ENCODE measurements at places on chromosomes 2 and 18. TPM values are rescaled to one million over a fixed set of nuclear protein-coding genes. Genes with fewer than 3 reads are reported as not detected.

GRCh38 chr18:27996801-27997272 lies 180.1 kb downstream of the CDH2 start:
- H3K4me1 ChIP-seq, result no peaks in the 10 kb centered on the region
- H3K27me3 ChIP-seq, result no peaks in the 10 kb centered on the region
- DNase-seq, result no peak
- H3K36me3 ChIP-seq, result no peaks in the 10 kb centered on the region
- no peak overlapping the region for H3K27ac ChIP-seq

DNA sequence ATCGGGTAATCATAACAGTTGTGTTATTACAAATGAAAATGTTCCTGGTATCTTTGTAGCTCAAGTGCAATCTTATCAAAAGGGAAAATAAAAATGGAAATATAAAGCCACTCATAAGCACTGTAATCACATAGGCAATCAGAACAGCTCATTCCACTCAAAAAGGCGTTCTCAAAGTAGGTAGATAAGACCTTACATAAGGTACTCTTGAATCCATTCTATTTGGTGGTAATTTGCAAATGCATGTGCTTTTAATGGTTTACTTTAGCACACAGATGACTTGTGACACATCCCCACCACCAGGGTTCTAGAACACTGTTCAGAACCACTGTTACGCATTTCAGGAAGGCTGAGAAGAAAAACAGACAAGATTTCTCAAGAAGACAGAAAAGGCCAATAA lies 86.7 kb upstream of the NARS1 start:
- DNase-seq, result no peak
- peaks cover 5% of the 10 kb centered on the region for H3K36me3 ChIP-seq

DNA sequence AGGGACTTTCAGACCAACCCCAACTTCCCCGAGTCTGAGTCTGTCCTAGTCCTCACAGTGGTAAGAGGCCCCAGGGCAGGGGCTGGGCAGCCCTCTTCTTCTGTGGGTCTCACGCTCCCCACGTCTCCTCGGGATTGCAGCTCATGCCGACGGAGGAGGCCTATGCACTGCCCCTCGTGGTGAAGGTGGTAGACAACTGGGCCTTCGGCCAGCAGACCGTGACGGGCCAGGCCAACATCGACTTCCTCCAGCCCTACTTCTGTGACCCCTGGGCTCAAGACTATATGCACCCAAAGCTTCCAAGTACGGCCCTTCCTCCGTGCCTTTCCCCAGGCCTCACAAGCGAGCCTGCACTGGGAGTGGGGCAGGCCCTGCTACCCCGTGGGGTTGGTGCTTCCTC lies 44.3 kb downstream of the LMAN2L start:
- H3K4me1 ChIP-seq, result no peaks in the 10 kb centered on the region
- DNase-seq, result no peak
- H3K27me3 ChIP-seq, result no peaks in the 10 kb centered on the region
- no peak overlapping the region for H3K4me3 ChIP-seq
- peaks cover 8% of the 10 kb centered on the region for H3K36me3 ChIP-seq

- no peak for DNase-seq
- H3K27ac ChIP-seq, result no peak overlapping the region
- no peak overlapping the region for H3K4me3 ChIP-seq
- H3K36me3 ChIP-seq, result no peaks in the 10 kb centered on the region
- H3K27me3 ChIP-seq, result no peaks in the 10 kb centered on the region
- H3K4me1 ChIP-seq, result no peaks in the 10 kb centered on the region
Observed at GRCh38 chr2:204931562-204931961, 386.3 kb downstream of the PARD3B start.

- H3K4me3 ChIP-seq, result no peak overlapping the region
- no peak overlapping the region for H3K27ac ChIP-seq
- no peaks in the 10 kb centered on the region for H3K27me3 ChIP-seq
- no peak for DNase-seq
Observed at GRCh38 chr2:212346865-212347264, 191.7 kb downstream of the ERBB4 start.

GRCh38 chr2:80300954-80301353 lies 3.6 kb downstream of the LRRTM1 start:
- no peak overlapping the region for H3K4me3 ChIP-seq
- H3K27me3 ChIP-seq, result peaks cover 65% of the 10 kb centered on the region
- no peaks in the 10 kb centered on the region for H3K36me3 ChIP-seq
- peaks cover 5% of the 10 kb centered on the region for H3K4me1 ChIP-seq
- H3K27ac ChIP-seq, result no peak overlapping the region

DNA sequence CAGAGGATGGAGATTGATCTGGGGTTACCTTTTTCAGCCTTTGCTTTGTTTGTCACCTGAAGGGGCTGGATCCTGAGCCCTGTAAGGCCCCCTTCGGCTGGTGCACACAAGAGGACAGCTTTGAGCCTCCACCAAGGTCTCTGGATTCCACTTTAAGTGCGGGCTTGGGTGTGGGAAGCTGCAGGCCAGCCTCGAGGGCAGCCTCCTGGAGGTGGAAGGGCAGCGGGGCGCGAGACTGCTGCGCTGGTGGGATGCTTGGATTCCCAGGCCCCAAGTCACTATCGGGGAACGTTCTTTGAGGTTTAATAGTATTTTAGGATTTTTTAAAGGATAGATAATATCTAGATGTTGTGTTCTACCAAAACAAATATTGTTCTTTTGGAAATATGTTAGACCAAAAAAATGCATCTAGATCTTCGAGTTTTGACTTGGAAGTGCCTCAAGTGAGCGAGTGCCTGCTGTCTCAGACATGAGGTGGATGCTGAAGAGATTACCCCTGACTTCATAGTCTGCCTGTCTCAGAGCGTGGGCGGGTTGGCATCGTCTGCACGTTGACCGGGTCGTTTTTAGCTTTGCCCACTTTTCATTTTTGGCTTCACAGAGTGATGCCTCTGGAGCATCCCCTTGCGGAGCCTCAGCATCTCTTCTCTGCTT lies 113.8 kb downstream of the AGAP1 start:
- no peak overlapping the region for H3K4me3 ChIP-seq
- no peak overlapping the region for H3K27ac ChIP-seq
- H3K27me3 ChIP-seq, result no peaks in the 10 kb centered on the region
- DNase-seq, result no peak
- peaks cover 3% of the 10 kb centered on the region for H3K36me3 ChIP-seq

DNA sequence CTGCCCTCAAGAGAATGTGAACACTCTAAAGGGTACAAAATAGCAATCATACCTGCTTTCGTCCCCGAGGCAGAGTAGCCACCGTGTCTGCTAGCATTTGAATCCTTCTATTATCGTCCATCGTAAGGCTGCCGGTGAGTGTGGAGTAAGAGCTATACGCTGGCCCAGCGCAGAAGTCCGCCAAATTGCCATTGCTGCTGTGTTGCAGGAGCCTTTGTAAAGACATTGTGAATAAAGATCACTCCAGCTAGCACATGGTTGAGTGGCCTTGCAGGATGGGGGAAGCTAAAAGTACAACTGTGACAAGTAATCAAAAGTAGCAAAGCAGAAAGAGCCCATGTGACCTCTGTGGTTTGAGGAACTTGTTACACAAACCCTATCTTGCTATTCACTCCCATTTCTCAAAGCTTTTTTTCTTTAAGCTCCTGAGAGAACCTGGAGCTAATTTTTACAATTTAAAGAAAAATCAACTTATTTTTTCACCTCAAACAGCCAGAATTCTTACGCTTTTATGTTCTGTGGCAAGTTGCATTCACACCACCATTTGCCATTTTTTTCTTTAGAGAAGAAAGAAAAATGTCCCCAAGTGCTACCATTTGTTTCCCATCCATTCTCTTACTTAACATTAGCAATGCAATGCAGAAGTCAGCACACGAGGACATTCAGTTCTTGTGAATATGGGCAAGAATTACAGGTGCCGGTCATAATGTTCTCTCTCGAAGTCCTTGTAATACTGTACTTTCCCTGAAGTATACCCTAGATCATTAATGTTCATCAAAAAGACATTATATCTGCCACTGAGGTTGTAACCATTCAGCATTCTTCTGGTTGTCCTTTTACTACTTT lies at the start of gene CYTIP:
CYTIP (minus strand) TSS at position 295 of the 846 bp plus-strand sequence; CDS start at position 226, 69 bp downstream.
- no peaks in the 10 kb centered on the region for H3K27me3 ChIP-seq
- H3K36me3 ChIP-seq, result no peaks in the 10 kb centered on the region
- H3K27ac ChIP-seq, result no peak within 1 kb of the TSS
- DNase-seq, result no peak
- H3K4me1 ChIP-seq, result peaks cover 16% of the 10 kb centered on the region

Gene GPR45
- 0.09 TPM for polyA plus RNA-seq

Gene PRKRA
- 45.1 TPM for polyA plus RNA-seq

Gene SNRNP27
- 47.7 TPM for polyA plus RNA-seq

Gene KCNIP3
- 2.1 TPM for polyA plus RNA-seq

Gene NT5C1B
- 0.75 TPM for polyA plus RNA-seq
